ENCODE measurements at places on chromosomes 16 and 17. TPM values are rescaled to one million over a fixed set of nuclear protein-coding genes. Genes with fewer than 3 reads are reported as not detected.

DNA sequence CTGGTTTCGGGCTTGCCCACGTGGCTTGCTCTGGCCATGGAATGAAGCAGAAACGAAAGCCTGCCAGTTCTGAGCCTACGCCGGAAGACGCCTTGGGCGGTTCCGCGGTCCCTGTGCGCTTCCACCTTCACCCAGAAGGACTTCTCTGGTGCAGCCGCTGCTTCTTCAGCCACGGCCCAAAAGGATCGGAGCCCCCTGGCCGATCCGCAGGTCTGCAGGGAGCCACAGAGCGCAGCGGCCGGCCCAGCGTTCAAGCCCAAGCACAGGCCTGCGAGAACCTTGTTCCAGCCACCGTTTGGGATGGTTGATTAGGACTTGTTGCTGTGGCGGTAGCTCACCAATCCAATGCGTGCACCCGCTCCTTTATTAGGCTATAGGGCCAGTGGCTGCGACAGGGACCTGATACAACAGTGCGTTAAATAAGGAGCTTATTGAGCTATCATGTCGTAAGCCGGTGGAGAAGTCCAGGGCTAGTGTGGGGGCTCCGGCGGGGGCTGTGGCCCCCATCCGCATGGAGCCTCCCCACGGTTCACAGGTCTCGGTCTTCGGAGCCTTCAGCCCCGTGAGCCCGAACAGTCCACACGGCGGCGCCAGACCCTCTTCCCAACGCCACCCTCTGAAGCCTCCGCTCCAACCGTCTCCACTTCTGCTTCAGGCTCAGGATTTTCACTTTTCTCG is 10.2 kb upstream of the MPP2 start:
- no peak for DNase-seq

DNA sequence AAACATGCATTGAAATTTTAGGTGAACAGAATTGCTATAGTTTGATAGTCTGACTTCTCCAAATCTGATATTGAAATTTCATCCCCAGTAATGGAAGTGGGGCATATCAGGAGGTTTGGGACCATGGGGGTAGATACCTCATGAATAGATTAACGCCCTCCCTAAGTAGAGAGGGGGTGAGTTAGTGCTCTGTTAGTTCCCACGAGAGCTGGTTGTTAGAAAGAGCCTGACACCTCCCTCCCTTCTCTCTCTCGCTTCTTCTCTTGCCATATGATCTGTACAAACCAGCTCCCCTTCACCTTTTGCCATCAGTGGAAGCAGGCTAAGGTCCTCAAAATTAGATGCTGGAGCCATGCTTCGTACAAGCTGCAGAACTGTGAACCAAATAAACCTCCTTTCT is 78.8 kb downstream of the BRIP1 start:
- no peak for DNase-seq

DNA sequence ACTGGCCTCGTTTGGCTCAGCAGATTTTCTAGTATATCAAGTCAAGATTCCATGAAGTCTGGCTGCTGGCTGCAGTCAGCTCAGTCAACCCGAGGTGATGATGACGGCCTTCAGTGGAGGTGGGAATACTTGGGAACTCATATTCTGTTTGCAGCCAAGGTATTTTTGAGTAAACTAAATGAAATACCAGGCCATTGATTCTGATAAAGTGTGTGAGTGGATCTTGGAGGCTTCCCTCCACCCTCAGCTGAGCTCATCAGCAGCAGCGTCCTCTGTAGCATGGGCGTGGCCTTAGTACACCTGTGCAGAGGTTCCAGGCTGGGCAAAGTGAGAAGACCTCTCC is 22.0 kb upstream of the TACO1 start:
- DNase-seq: no peak

GRCh38 chr17:38596651-38597050 is 9.1 kb downstream of the SRCIN1 start:
- DNase-seq: no peak

- DNase-seq: no peak
Measured at GRCh38 chr17:66476014-66476413, 173.6 kb downstream of the PRKCA start.

- no peak for DNase-seq
Measured at GRCh38 chr17:63512896-63513644, 10.1 kb upstream of the KCNH6 start.

GRCh38 chr16:86376837-86377236 is 133.5 kb upstream of the FOXF1 start:
- no peak for DNase-seq

DNA sequence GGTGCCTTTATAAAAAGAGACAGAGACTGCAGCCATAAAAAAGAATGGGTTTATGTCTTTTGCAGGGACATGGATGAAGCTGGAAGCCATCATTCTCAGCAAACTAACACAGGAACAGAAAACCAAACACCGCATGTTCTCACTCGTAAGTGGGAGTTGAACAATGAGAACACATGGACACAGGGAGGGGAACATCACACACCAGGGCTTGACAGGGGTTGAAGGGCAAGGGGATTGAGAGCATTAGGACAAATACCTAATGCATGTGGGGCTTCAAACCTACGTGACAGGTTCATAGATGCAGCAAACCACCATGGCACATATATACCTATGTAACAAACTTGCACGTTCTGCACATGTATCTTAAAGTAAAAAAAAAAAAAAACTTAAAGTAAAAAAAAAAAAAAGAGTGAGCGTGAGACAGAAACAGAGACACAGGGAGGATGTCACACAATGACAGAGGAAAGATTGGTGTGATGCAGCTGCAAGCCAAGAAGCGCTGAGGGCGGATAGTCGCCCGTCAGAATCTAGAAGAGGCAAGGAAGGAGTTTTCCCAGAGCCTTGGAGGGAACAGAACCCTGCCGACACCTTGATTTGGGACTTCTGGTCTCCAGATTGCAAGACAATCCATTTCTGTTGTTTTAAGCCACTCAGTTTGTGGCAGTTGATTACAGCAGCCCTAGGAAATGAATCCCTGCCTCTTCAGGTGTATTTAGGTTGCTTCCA is 27.4 kb upstream of the TNS4 start:
- no peak for DNase-seq

Gene DNAH2
- not detected for total RNA-seq

Gene CCL16
- not detected for total RNA-seq

Gene TERF2IP
- 69.3 TPM for total RNA-seq

Gene TMEM220
- total RNA-seq: 9.4 TPM

Gene FAM171A2
- total RNA-seq: 28.9 TPM

Measured in glomerular endothelial cell (primary cell).